Suppressor macrophage treated with lipopolysaccharide for 4 hours (primary cell): ENCODE measurements at places on chromosomes 1 and 21.

- DNase-seq = no peak
These were observed 6.8 kb downstream of the TEX46 start for GRCh38 chr1:23008901-23009300.

- no peak for DNase-seq
These were observed 33.3 kb upstream of the PPM1J start for GRCh38 chr1:112748396-112748795.

DNA sequence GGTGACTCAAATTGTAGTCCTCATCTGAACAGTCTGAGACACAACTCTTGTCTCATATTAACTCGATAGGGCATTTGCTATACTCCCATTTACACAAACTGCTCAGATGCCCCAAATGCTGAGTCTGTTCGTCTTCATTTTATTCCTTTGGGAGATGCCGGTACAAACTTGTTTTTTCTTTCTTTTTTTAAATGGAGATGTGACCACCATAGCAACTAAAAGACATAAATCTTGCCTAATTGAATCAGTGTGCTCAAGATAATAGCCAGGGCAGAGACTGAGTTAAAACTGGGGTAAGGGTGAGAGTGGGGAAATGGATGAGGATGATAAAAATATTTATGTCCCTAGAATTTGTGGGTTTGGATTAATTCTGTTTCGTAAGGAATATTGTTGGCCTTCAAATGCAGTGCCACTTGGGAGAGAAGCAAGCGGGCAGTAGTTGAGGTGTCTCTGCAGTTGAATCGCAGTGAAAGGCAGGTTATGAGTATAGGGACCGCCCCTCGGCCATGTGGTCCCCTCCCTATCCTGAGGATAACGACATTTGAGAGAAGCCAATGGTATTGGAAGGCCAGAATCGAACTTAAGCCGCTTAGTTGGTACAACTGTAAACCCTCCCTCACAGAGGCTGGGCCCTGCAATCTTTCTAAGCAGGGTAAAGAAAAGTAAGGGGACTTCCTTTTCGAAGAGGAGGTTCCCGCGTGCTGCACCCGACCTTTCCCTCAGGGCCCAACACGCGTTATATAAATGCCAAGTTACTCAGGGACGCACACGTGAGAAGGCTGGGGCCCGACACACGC, 859 bp upstream of the LRRC8B start:
- DNase-seq = peak; percentile 39

DNA sequence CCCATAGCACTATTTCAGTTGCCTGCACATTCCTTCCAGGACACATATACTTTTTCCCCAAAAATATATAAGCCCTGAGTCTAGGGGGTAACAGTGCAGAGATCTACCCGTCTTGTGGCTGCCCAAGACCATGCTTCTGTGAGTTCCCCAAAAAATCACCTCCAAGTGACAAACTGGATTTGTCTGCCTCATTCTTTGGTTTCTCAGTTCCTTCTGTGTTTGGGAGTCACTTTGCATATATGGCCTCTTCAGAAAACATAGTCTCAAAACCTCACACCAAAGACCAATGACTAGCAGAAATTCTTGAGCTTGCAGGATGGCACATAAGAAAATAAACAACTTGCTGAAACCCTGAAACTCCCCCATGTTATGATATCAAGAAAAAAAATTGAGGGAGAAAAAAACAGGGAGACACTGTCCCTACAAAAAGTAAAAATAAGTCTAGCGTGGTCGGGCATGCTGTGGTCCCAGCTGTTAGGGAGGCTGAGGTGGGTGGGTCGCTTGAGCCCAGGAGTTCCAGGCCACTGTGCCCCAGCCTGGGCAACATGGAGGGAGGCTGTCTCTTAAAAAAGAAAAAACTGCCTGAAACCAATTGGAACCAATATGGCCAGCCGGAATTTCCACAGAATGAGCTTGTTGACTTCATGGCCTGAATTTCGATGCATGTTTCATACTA, 8.0 kb downstream of the JMJD4 start:
- DNase-seq = no peak

- DNase-seq = no peak
These were observed 1.6 kb upstream of the KDF1 start for GRCh38 chr1:26961826-26962225.

GRCh38 chr1:192939440-192939839, 119.7 kb downstream of the UCHL5 start:
- no peak for DNase-seq

DNA sequence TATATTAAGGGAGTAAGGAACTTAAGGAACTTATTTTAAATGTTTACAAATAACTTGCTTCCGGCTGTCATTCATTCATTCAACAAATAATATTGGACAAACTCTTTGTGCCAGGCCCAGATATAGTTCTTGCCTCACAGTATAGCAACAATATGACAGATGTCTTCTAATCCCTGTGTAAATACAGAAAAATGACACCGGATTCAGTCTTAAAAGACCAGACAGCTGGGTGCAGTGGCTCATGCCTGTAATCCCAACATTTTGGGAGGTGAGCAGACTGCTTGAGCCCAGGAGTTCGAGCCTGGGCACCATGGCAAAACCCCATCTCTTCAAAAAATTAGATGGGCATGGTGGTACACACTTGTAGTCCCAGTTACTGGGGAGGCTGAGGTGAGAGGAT, 23.7 kb downstream of the EIF2B3 start:
- DNase-seq = no peak

DNA sequence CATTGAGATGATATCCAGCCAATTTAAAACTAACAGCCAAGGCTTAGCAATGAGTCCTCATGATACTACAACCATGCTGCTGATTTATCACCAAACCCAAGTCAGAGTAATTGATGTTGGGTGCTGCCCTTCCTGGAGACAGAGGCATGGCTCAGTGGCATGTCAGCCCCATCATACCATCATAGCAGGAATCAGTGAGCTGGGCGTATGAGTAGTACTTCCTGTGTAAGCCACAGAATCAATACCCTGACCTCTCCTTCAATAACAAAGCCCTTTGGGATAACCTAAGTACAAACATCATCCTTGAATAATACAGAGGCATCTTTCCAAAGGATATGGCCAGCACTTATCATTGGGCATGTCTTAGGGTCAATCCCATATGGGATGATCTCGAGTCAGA, 3.0 kb upstream of the LCE1E start:
- no peak for DNase-seq

GRCh38 chr1:175757381-175758015, 14.1 kb upstream of the TNR start:
- DNase-seq = peak; percentile 22

DNA sequence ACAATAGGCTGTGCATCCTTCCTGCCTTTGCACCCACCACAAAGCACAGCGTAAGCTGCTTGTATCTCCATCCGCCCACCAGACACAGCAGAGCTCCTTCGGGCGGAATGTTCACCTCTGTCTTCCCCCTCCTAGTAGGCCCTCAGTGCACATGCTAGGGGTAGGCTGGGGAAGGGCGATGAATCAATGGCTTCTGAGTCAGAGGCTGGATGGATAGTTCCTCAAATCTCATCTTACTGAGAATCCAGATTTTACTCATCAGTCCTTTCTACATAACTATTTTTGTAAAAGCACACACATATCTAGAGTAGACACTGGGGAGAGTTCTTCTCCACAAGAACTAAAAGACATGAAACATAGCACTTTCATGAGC, 73.8 kb downstream of the BCAR3 start:
- peak; percentile 89 for DNase-seq

- no peak for DNase-seq
These were observed 161.6 kb upstream of the VAMP3 start for GRCh38 chr1:7609311-7609994.

GRCh38 chr1:2980849-2981248, 40.4 kb upstream of the ACTRT2 start:
- no peak for DNase-seq

- DNase-seq = peak; percentile 67
These were observed 31.7 kb upstream of the TMEM125 start for GRCh38 chr1:43238085-43238484.

DNA sequence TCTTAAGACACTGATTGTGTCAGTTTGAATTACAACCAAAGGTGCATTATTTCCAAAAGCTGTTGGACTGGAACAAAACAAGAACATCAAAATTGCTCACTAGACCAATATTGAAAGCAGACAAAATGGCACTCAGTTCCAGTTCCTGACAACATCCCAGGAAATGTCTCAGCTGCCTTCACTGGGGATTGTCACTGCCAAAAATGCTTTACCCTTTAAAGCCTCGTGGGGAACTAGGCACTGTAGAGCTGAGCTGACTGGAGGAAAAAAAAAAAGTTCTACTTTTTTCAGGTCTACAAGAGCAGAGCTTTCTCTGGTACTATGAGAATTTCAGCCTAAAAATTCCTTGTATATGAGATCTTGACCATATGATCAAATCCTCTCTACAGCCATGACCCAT, 21.9 kb downstream of the GPR52 start:
- DNase-seq = no peak

GRCh38 chr1:116674011-116674531, 6.5 kb upstream of the IGSF3 start:
- no peak for DNase-seq

- DNase-seq = no peak
These were observed 10.9 kb downstream of the ADAMTS1 start for GRCh38 chr21:26834181-26834905.

GRCh38 chr1:210263963-210264362, 31.4 kb downstream of the SERTAD4 start:
- no peak for DNase-seq

DNA sequence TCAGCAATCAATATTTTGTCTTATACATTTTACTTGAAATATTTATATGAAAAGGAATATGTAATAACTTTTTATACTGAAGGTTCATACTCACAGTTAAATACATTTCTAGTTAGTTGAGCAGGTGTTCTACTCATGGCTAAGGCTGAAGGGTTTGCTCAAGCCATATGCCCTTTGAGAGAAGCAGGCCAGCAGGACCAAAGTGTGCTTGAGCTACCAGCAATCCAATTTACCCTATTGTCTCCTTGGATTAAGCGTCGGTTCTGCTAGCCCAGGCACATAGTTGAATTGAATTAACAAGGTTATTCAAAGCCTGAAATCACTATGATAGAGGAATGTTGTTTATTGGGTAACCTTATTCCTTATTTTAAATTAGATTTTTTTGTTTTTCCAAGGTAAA, 151.5 kb upstream of the BACE2 start:
- no peak for DNase-seq
